ENCODE measurements at places on chromosomes 5 and 9.

DNA sequence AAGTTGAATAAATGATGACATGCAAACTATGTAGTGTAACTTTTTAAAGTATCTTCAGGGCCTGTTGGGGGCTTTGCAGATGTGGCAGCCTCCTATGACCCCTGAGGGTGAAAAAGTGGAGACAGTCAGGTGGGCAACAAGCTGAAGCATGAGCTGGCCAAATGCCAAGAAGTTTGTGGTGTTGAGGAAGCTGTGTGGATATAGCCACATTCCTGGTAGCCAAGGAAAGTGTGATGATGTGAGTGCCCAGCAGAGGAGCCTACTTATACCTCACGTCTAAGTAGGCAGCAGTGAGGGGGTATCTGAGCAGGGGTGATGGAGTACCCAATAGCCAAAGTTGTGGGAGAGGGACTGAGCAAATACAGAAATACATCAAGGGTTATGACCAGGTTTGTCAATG, 621.2 kb upstream of the CDH6 start:
- no peak for DNase-seq

DNA sequence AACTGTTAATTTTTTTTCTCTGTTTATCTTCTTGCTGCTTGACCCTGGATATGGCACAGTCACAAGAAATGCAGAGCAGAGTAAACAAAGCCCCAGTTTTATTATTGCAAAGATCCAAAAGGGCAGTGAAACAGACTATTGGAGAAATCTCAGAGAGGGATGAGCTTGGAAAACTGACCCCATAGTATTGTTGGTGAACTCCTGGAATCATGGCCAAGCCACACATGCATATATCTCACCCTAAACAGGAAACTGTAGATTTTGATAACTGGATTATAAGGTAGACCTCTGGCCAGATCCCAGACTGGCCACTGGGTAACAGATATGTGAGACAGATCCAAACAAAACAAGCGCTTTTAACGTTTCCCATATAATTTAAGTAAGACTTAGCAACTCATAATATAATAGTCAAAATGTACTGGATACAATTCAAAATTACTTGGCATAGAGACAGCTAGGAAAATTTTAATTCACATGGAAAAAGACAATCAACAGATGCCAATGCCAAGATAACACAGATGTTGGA, 263.5 kb upstream of the SEMA6A start:
- DNase-seq = no peak

- no peak for DNase-seq
Observed at GRCh38 chr9:136776947-136777346, 12.6 kb upstream of the LCN15 start.

DNA sequence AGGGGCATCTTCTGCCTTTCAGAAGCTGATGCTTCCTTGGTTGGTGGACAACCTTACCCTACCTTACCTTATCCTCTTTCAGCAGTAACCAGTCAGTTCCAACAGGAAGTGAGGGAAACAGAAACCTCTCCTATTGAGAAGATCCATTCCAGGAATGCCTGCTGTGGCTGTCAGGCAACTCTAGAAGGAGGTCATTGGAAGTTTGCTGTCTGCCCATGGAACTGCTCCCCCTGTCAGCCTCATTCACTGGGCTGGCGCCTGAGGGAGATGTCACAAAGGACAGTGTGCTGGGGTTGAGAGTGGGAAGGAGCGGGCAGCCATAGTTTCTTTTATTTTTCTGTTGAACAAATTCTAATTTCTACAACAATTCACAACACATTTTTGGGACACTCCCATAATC, 54.7 kb downstream of the IRX1 start:
- no peak for DNase-seq

DNA sequence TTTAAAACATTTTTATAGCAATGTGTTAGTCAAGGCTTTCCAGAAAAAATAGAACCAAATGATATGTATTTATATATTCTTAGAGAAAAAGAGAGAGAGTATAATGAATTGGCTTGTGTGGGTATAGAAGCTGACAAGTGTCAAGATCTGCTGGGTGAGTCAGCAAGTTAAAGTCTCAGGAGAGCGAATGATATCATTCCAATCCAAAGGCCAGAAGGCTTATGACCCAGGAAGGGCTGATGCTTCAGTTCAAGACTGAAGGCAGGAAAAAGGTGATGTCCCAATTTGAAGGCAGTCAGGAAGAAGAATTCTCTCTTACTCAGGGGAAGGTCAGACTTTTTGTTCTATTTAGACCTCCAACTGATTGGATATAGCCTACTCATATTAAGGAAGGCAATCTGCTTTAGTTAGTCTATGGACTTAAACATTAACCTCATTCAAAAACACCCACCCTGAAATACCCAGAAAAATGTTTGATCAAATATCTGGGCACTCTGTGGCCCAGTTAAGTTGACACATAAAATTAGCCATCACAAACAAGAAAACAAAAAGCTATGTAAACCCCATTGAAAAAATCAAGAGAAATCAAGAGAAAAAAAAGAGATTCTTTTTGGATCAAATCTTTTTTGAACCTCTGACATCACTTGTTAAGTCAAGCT, 189.6 kb downstream of the PIK3R1 start:
- DNase-seq = no peak

- no peak for DNase-seq
Observed at GRCh38 chr5:93225748-93226147, 355.3 kb downstream of the NR2F1-AS1 start.
